Astrocyte of the hippocampus (primary cell): ENCODE measurements at places on chromosomes 5 and 9.

DNA sequence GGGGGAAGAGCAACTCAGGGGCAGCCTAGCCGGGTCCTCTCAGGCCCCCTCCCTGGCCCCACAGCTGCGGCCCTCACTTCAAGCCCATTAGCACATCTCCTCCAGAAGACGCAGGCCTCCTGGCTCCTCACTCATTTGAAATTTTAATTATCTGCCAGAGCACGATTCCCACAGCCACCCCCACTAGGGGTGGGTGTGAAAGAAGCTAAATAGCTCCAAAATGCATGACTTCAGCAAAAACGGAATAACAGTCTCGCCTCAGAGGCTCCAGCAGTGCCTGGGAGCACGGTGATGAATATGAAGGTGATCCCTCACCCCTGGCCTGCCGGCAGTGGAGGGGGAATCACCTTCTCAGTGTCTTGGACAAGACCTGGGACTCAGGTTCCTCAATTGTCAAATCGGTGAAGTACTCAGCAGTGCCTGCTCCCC, 61.1 kb upstream of the HRH2 start:
- DNase-seq, result no peak

- DNase-seq, result peak; percentile 94
These were observed 29.3 kb downstream of the PRRC2B start for GRCh38 chr9:131423171-131423581.

DNA sequence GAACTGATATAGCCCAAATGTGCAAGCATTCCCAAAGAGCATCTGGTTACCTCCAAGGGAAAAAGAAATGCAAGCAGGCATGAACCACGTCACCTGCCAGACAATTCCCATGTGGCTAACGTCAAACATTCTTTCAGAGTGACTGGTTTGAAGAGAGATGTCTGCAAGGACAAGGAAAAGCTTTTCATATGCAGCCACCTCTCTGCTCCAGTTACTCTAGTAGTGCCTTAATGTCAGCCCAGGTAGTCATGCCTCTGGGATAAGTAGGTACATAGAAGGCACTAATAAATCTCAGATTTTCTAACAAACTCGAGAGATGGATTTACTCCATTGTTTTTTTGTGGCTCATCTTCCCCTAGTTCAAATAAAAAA, 96.8 kb upstream of the IFNK start:
- DNase-seq, result peak; percentile 85

DNA sequence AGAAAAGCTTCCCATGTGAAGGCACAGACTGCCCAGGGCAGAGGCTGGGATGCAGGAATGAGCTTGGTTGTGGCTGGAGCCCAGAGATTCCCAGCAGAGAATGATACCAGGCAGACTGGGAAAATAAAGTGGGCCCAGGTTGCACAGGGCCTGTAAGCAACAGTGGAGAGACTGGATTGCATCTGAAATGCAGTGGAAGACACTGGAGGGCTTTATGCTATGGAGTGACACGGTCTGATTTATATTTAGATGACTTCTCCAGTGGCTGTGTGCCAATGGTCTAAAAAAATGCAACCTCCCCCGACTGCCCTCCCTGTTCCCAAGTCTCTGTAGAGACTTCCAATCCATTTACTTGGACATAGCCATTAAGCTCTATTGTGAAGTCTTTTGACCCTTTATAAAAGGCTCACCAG, 951.1 kb upstream of the DMAC1 start:
- DNase-seq, result peak; percentile 38

DNA sequence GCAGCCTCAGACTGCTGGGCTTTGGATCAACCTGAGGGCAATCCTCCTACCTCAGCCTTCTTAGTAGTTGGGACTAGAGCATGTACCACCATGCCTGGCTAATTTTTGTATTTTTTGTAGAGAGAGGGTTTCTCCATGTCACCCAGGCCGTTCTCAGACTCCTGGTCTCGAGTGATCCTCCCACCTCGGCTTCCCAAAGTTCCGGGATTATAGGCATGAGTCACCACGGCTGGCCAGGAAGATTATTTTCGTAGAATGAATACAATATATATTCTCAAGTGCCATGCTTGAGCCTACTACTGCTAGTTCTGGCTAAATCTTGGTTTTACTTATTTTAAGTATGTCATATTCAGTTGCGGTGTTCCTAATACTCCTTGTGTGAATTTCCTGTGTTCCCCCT, 88.2 kb upstream of the CLINT1 start:
- DNase-seq, result no peak

- no peak for DNase-seq
These were observed 70.7 kb upstream of the TRPC7 start for GRCh38 chr5:136435946-136436543.

DNA sequence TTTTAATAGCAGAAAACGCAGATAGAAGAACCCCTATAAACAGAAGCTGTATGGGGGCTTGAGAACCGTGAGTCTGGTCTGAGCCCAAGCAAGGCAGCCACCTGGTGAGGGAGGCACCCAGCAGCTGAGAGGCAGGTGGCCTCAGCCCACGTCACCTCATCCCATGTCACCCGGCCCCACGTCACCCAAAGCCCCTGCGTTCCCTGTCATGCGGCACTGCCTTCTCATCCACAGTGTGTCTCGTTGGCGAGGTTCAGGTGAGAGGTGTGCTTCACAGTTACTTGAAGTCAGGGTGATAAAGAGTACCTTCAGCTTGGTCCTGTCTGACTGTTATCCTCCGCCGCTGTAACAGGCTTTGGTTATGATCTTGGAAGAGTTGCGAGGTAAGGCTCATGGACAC, 80.6 kb upstream of the IRX4 start:
- DNase-seq, result no peak

DNA sequence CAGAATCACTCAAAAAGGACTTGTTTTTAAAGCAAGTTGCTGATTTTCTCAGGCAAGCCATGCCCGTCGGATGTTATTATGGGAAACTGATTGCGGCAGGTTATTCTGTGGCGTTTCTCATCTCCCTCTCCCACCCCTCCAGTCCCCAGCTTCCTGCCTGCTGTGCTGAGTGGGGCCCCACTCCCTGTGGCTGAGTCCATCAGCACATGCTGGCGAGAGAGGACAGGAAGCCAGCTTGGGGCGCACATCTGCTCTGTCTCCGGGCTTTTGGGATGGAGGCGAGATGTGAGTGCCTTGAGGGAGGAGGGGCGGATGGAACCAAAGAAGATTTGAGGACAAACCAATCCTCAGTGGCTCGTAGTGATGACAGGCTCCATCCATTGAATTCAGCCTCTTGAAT, 108.0 kb downstream of the DAPK1 start:
- DNase-seq, result no peak

DNA sequence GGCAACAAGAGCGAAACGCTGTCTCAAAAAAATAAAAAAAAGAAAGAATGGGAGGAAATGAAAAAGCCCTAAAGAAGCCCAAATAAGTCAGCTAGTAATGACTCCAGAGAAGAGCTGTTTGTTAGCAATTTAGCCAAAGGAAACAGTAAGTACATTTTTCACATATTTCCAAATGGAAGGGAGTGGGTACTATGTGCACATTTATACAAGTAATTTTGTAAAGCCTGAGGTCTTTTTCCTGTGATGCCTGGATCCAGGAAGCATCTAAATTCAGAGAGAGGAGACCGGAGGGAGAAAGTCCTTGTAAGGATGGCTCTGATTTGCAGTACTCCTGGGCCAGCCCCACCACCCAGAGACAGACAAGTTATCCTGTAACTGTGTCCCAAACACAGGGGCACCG, 14.7 kb downstream of the FBP1 start:
- DNase-seq, result no peak

- DNase-seq, result no peak
These were observed 324.9 kb downstream of the ZNF608 start for GRCh38 chr5:124421584-124421983.

DNA sequence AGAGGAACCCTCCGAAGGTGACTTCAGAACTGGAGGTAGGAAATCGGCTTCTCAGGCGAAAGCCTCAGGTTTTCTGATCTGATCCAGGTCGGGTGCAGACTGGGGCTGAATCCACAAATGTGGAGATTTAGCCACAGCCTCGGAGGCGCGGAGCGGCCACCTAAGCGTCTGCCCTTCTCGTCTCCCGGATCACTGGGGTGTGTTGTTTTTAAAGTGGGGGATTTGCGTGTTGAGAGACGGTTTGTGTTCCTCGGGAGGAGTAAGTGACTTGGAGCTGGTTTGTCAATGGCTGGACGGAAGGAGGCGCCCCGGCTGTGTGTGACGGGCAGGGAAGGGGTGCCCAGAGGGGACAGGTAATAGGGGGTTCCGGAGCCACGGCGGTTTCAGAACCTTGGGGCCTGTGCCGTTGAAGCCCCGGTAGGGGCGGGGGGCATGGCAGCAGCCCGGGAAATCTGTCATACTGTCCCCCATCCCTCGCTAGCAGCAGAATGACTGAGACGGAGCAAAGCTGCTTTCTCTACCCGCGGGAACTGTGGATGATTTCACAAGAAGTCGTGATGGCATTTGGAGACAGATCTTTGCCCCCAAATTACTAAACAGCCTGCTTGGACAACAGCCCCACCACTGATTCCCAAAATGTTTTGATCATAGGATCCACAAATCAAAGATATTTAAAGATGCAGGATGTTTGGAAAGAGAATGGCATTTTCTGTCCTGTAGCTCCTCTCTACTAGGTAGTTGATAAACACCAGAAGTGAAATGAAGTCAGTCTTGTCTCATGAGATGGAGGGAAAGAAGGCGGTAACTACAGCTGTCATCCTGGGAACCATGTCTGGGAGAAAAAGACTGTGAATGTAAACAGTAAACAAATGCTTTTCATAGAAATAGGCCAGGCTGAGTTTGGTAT, 216.5 kb downstream of the PDZD2 start:
- DNase-seq, result peak; percentile 62

DNA sequence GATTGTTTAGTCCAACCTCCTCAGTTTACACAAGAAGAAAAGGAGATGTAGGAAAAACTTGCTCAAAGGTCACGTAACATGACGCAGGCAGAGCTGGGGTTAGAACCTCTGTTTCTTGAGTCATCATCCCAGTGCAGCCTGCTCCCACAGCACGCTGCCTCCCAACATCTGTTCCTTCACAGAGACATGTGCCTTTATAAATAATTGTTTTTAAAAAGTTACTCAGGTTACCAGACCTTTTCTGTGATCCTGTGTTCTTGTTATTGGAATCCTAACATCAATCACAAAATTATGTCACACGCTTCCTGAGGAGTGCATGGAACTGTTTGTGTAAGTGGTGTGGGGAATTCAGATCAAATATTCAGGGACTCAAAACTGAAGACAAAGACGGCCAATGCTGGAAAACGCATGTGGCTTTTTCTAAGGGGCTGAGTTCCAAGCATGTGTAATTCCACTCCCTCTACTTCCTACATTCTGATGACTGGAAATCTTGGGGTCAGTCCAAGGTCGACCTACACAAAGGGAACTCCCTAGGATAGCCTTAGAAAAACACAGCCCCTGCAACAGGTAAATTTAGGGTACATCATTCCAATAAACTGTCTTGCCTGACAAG, 184.3 kb downstream of the TSSK1B start:
- DNase-seq, result peak; percentile 84

DNA sequence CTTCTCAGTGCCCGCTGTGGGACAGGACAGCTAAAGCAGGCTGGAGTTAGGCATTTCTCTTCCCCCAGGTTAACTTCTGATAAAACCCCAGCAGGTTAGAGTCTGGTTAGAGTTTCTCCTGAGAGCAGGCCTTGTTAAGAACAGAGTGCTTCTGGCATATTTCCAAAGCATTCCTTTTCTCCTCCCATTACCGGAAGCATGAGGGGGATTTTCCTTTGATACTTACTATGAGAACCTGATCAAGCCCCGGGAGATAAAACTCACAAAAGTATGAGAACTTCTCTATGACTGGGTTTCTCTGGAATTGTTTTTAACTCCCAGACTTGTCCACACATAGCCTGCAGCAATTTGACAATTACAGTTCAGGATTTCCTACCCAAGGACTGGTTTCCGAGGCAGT, 77.4 kb upstream of the MAST4 start:
- DNase-seq, result peak; percentile 53

DNA sequence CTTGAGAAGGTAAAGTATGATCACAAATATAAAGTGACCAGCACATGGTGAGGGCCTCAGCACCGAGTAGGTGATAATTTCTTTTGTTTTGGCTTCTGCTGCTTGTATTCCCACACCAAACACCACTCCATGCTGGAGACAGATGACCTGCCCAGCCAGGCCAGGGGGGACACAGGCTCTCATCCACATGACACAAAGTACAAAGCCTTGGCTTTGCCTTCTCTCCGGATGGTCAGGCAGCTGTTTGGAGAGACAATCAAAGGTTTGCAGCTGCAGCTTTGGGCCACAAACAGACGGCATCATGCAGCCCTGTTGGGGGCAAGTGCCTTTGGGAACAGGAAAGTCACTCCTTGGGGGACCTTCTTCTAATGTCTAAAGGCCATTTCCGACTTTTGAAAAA, 226.2 kb upstream of the KLF4 start:
- no peak for DNase-seq

DNA sequence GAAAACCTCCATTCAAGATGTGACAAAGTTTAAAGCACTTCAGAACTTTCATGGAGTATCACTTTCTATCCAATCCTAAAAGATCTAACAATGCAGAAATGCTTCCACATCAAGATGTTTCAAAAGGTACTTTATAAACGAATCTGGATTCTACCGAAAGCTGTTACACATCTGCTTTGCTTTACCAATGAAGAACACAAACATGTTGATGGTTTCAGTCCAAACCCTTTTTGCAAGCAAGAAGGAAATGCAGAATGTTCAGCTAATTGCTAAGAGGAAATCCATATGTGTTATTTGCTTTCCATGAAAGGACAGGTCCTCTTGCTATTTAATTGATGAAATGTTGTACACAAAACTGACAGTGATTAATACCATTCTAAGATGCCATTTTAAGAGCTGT, 419.6 kb downstream of the EFNA5 start:
- DNase-seq, result no peak

DNA sequence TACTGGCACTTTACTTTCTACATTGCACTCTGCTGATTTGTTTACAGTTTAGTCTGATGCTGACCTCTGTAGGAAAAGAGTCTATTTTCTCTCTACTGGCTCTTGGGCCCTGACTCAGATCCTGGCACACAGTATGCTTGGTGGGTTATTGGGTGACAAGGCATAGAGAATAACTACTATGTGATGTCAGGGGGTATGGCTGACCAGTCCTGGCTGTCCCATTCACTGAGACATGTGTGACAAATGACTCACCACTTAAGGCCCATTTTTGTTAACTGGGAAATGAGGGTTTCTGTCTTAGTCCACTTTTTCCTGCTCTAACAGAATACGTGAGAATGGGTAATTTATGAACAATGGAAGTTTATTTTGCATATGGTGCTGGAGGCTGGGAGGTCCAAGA, 66.4 kb downstream of the DAPK1 start:
- peak; percentile 35 for DNase-seq

DNA sequence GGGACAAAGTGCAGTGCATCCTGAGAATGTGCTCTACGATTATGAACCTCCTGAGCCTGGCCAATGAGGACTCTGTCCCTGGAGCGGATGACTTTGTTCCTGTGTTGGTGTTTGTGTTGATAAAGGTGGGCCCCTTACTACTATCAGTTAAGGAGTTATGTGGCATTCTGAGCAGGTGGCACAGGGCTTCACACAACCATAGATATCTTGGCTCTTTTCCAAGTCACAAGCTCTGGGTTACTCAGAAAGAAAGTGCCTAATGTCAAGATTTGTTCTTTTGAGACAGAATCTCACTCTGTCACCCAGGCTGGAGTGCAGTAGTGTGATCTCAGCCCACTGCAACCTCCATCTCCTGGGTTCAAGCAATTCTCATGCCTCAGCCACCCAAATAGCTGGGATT, 99.0 kb downstream of the GAPVD1 start:
- DNase-seq, result no peak
